Choroid plexus epithelial cell (primary cell): ENCODE measurements at places on chromosomes 11 and 22.

DNA sequence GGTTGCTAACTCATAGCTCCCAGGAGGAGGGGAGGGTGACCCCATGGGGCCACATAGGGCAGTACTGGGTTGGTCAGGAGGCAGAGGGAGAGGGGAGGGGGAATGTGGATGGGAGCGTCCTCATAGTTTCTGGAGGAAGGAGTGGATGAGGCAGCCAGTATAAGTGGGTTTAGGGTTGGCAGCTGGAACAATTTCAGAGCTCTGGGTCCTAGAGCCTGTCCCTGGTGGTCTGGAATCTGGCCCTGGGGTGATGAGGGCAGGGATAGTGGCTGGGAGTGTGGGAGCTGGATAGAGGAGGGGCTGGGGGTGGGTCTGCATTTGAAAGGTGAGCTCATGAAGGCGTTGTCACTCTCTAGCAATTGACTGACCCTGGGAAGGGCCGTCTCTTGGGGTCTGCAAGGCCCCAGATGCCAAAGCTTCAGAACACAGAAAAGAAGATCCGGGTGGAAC, 5.3 kb upstream of the MRGPRG start:
- DNase-seq = no peak

DNA sequence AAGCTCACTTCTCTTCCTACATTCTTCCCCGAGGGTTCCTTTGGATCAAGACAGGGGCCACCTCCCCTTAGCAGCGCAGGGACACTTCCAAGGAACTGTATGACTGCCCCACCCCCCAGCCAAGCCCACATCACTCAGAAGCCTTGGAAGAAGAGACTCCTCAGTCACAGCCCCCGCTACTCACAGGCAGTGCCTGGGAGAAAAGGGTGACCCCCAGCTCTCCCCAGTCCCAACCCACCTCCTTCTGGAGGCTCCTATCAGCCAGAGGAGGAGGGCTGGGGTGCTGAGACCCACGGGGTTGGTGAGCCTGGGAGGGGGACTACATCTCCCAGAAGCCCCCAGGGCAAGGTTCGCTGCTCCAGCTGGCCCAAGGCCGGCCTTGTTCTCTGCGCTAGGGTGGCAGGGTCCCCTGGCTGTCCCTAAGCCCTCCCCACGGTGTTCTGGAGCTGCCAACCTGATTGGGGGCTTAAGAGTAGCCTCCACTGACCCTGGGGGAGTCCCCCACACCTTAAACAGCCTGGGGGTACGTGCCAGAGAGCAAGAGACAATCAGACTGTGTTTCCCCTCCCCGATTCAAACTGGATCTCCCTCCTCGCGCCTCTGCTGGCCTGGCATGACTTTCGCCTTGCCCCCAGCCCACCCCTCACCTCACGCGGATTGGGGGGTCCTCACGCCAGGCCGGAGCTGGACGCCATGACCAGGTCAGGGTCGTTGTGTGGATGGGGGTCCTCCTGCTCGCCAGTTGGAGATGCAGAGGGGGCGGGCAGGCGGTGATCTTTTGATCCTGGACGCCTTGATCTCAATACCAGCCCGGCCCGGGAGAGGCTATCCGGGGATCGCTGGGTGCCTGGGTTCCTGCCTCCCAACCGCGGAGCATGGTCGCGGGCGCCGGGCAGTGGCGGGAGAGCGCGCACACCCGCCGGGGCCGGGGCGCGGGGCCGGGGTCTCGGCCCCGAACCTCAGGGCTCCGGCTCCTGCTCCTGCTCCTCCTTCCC, 838 bp downstream of the BCL9L start:
- DNase-seq = peak; percentile 53

DNA sequence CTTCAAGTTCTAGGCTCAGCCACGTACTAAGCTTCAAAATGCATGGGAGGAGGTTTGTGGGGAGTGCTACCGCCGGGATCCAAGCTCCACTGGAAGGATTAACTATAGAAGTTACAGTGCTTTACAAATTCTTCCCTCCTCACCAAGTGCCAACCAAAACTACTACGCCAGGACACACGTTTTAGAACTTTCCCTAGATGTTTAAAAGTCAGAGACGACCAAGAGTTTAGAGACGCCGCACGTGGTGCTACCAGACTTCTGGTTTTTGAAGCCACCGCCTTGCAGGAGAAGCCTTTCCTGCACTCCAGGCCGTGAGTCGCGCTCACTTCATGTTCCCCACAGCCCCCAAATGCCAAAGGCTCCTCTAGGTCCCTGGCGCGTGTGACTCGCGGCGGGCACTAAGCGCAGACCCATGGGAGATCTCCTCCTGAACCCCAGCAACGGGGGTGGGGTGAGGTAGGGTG, 734 bp downstream of the SNU13 start:
- peak; percentile 40 for DNase-seq

- DNase-seq = no peak
Measured at GRCh38 chr11:59641156-59641555, 25.6 kb upstream of the OSBP start.

- DNase-seq = no peak
Measured at GRCh38 chr11:20631519-20632168, 32.2 kb downstream of the SLC6A5 start.

DNA sequence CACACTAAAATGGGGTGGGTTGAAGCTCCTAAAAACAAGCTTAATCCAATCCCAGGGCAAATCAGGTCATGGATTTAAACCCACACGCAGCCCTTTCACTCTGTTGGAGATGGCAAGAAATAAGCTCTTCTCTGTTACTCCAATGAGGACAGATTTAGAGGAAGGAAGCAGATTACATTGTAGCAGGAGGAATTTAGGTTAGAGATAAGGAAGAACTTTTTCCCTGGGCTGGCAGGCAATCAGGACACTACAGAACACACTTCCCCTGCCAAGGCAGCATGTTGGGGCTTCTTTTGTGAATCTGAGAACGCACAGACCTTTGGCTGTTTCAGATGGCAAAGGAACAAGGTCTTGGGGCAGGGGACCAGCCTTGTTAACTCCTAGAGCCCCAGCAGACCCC, 46.2 kb downstream of the C11orf58 start:
- DNase-seq = no peak

DNA sequence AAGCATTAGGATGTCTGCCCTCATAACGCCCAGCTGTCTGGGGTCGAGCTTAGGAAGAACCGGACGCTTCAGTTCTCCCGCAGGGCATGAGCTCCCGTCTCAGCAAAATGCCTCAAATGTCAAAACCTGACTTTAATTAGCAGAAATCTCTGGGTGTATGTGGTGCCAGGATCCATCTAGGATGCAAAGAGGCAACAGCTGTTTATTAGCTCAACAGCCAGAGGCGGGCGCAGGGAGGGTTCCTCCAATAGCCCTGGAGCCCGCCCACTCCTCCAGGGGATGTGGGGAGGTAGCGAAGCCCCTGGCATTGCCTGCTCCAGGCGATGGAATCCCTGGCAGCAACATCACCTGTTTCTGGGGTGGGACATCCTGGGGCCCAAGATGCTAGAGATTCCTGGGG, 39.4 kb upstream of the RTL6 start:
- no peak for DNase-seq

DNA sequence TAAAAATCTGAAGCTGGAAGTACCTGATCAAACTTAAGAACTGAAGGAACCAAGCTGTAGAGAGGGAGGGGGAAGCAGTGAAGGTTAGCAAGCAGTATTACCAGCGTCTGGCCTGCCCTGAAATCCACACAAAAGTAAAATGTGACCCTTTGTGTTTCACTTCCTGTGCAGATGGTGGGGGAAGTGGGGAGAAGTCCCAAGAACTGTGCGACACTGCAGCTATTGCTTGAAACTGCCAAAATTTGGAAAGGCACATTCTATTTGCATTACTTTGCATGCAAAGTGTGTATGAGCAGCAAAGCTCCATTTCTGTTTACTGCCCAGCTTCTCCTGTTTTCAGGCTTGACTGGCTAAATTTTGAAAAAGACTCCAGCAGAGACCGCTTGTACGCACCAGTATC, 72.1 kb upstream of the BMAL1 start:
- no peak for DNase-seq

- DNase-seq = no peak
Measured at GRCh38 chr11:70029115-70029860, 48.8 kb upstream of the ANO1 start.

GRCh38 chr11:36363361-36364268, 67.5 kb downstream of the PRR5L start:
- peak; percentile 16 for DNase-seq

DNA sequence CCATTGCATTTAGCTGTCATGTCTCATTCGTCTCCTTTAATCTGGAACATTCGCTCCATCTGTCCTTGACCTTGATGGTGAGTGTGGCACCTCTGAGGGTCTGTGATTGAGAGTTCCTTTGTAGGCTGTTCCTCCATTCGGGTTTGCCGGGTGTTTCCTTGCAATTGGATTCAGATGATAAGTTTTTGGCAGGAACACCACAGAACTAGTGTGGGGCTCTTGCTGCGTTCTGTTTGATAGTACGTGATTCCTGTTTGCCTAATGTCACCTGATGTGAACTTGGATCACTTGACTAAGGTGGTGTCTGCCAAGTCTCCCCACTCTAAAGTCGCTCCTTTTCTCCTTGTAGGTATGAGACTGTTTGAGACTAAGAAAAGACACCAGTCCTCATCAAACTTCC, 109.7 kb upstream of the TMEM45B start:
- no peak for DNase-seq

DNA sequence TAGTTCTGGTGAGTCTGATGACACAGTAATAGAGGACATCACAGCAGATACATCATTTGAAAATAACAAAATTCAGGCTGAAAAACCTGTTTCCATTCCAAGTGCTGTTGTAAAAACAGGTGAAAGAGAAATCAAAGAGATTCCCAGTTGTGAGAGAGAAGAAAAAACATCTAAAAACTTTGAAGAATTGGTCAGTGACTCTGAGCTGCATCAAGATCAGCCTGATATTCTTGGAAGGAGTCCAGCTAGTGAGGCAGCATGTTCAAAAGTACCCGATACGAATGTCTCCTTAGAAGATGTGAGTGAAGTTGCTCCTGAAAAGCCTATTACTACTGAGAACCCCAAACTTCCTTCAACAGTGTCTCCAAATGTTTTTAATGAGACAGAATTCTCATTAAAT, 38.7 kb downstream of the RTN3 start:
- DNase-seq = peak; percentile 84

GRCh38 chr11:119902656-119903231, 173.7 kb upstream of the NECTIN1 start:
- no peak for DNase-seq

GRCh38 chr11:68727783-68728182, 23.5 kb downstream of the TESMIN start:
- peak; percentile 68 for DNase-seq

GRCh38 chr11:108034034-108034433, 25.3 kb downstream of the CUL5 start:
- no peak for DNase-seq

DNA sequence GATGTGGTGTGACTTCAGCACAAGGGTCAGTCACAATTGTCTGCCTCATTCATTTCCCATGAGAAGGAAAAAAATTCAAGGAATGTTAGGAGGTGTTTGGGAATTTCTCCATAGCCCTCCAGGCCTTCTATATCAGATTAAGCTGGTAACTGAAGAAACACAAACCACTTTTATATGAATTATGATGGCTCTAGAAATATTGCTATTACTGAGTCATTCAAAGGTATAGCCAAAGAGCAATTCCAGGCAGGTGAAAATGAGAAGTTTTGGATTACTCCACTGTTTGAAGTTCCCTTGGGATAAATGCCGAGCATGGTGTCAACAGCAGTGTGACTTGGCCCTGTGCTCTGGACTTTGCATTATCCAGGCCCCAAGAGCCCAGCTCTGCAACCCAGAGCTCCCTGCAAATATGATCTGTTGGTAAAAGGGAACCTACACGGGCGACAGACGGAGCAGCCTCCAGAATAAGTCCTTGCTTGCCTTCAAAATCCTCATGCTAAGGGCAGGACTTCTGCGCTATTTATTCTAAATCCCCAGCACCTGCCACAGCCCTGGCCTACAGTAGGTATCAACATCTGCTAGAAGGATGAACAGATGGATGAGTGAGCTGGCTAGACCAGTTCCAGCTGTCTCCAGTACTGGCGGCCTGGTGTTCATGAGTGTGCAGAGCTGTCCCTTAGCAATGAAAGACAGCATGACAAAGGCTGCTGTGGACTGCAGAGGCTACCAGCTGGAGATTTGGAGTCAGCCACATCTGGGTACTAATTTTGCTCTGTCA, 67.5 kb upstream of the ZBED5 start:
- DNase-seq = no peak

- peak; percentile 97 for DNase-seq
Measured at GRCh38 chr11:119795231-119795630, 66.2 kb upstream of the NECTIN1 start.

- no peak for DNase-seq
Measured at GRCh38 chr11:127000291-127000968, at the start of gene KIRREL3. TSS of gene KIRREL3 (minus strand) at chr11:127000770.

DNA sequence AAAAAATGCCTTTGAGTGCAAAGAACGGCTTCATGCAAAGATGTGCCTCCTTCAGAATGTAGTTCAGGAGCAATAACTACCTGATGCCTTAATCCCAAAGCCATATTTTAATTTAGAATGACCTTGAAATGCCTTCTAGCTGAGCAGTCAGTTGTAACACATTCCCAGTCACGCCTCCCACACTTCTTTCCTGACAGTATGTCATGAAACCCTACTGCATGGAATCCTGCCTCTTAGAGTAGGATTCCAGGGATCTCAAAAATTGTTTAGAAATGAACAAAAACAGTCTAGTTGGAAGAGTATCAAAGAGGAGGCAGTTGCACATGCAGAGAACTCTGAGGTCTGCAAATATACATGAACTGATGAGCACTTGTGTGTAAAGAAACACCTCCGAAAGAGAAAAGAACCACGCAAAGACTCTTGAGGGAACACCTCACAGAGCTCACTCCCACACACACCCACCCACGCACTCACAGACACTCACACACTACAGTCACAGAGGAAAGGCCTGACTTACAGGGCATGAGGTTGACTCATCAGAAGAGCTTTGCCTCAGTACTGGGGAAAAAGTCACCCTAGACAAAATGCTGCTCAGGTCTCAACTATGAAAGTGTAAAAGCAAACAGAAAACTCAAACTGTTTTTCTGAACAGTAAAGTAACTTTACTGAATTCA, 77.4 kb downstream of the GGTLC2 start:
- DNase-seq = peak; percentile 80

DNA sequence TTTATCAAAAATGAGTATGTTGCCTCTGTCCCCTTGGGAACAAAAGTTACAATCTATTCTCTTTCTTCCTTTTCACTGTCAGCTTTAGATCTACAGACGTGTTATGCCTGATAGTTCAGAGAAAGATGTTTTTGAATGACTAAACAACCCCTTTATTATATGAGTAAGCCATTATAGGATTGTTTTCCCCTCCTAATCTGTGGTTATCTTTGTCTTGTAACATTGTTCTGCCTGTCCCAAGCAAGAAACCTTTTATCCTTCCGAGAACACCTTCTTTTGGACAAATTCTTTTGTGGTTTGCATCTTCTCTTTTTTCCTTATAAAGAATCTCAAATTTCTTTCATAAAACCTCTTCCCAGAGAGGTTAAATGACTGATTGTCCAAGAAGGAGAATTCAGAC, 208.4 kb downstream of the DDX10 start:
- peak; percentile 48 for DNase-seq
